ENCODE measurements at places on chromosomes 6 and 20.

DNA sequence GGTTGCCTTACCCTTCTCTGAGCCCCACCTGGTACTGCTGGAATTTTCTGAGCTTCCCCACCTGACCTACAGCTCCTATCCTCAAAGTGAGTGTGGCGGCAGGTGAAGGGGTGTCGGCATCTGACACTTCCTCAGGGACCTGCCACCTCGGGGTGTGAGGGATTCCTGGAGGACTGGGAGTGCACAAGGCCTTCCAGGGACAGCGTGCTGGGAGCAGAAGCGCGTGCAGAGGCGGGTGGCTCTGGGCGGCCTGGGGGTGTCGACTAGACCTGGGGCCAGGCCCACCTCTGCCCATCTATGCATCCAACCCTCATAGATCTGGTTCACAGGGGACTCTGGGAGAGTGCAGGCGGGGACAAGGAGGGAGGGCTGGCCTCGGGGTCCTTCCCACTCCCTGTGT is 7.8 kb downstream of the DLGAP4 start:
- no peak for DNase-seq

DNA sequence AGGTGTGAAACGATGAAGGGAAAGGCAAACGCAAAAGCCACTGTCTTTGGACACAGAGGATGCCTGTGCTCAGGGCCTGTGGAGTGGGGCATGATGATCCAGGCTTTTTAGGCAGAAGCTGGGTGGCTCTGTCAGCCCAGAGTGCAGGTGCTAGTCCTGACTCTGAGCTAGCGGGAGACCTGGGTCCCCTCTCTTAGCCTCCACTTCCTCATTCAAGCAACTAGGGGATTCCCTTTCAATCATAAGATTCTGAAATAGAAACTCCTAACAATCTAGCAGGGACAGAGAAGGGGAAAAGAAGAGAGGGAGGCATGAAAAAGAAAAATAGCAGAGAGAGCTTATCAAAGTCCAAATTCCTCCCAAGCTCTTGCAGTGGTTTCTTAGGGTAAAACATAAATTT is 7.6 kb upstream of the HIVEP2 start:
- no peak for DNase-seq

- no peak for DNase-seq
Observed at GRCh38 chr20:47126709-47127108, 229.8 kb downstream of the ZMYND8 start.

GRCh38 chr6:14763139-14763538 is 482.7 kb upstream of the JARID2 start:
- no peak for DNase-seq

GRCh38 chr6:143894655-143895054 is 30.4 kb downstream of the ZC2HC1B start:
- no peak for DNase-seq

GRCh38 chr6:6610031-6610591 is 21.6 kb downstream of the LY86 start:
- DNase-seq = no peak

- no peak for DNase-seq
Observed at GRCh38 chr6:17004269-17004668, 97.6 kb upstream of the STMND1 start.

DNA sequence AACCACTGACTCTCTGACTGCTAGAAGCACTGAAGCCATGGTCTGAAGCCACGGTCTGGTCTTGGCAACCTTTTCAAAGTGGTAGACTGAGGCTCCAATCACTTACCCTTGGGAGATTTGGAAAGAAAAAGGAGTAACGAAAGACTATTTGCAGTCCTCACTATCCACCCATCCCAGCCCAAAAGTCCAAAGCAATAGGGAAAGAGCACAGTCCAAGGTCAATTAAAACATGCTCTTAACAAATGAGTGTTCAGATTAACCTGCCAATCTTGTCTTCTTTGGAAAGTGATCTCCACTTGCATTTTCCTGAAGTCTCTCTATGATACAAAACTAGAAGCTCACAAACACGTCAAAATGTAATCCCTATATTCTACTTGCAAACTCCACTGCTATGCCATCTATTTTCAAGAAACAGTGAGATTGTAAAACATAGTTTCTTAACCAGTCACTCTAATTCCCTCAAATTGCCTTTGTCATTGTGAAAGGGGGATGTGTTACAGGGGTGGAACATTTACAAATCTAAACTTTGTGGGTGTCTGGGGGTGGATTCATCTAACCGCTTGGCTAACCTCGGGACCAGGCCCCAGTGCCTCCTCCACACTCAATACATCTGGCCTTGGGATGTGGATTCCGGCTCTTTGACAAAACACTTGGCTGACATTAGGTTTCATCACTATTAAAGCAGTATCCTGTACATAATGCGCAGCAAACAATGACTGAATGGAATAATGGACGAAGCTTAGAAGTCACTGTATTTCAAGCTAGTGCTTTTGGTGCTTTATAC is 56.4 kb downstream of the B4GALT5 start:
- DNase-seq = no peak

DNA sequence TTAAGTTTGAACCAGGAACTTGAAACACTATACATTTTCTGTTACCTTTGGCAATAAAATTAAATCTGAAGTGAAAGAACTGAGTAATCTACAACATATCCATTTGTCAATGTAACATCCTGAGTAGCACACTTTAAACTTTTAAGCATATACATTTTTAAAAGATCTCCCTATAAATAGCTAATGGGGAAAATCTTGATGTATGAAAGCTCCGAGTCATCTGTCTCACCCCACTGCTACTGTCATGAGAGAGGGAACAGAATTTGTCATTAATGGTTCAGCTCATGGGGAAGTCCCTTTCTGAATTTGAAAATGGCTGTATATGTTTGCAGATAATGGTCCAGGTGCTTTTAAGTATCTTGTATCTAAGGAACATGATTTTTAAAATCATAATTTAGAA is 55.2 kb upstream of the NOX3 start:
- no peak for DNase-seq

DNA sequence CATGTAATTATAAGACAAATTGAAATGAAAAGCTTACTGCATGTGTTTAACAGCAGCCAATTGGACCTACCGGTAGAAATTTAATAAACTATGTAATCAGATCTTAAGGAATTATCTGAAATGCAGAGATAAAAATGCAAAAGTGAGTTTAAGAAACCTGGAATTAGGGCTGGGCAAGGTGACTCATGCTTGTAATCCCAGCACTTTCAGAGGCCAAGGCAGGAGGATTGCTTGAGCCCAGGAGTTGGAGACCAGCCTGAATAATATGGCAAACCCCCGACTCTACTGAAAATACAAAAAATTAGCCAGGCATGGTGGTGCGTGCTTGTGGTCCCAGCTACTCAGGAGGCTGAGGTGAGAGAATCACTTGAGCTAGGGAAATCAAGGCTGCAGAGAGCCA is 74.1 kb downstream of the HFE start:
- no peak for DNase-seq

Data from occipital lobe (tissue), 3 donors.